Lung (tissue), 17 donors: ENCODE measurements at places on chromosomes 11 and 22. TPM values are rescaled to one million over a fixed set of nuclear protein-coding genes. Genes with fewer than 3 reads are reported as not detected.

GRCh38 chr11:64492561-64492960 is 98.5 kb upstream of the SLC22A12 start:
- no peak for DNase-seq

- DNase-seq = no peak
Observed at GRCh38 chr11:2217211-2218030, 45.8 kb upstream of the TH start.

DNA sequence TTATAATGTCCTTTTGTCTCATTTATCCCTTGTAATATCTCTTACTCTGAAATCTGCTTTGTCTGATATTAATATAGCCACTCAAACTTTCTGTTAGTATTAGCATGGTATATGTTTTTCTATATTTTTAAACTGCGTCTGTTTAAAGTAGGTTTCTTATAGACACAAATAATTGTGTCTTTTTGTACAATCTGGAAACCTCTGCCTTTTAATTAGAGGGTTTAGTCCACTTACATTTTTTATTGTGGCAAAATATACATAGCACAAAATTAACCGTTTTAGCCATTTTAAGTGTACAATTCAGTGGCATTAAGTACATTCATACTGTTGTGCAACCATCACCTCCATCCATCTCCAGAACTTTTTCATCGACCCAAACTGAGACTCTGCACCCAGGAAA is 28.6 kb downstream of the PARVG start:
- DNase-seq = no peak

The TMEM191C gene
- 4.7 TPM for total RNA-seq
